ENCODE measurements at places on chromosomes 2 and 18. TPM values are rescaled to one million over a fixed set of nuclear protein-coding genes. Genes with fewer than 3 reads are reported as not detected.

GRCh38 chr2:190060019-190060418 is 2.5 kb downstream of the MSTN start:
- DNase-seq, result no peak

DNA sequence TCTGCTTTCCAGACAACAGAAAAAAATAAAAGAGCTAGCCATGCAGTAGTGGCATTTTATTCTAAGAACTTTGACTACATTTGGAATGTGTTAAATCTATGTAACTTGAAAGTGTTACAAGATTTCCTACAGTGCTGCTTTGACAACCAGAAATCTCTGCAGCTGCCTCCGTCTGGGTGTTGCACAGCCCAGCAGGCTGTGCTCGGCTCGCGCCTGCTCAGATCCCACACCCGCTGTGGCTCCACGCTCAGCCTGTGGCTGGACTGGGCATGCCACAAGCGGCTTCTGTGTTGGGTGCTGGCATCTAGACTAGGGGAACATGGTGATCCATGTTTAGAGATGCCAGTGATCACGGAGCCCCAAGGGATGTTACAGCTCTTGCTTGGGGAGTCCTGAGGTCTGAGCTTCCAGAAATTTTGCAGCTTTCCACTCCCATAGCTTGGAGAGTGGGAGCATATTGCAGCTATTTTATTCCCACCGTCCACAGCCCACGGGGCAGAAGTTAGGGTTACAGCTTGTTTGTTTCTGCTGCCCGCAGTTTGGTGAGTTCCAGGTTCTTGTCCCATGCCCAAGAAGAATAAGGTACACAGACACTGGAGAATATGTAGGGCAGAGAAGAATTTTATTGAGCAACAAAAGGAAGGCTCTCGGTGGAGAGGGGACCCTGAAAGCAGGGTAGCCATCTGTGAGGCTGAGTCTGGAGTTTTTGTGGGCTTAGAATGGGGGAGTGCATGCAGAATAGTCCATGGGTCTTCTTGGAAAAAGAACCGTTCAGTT is 44.1 kb downstream of the FAM171B start:
- no peak for DNase-seq

DNA sequence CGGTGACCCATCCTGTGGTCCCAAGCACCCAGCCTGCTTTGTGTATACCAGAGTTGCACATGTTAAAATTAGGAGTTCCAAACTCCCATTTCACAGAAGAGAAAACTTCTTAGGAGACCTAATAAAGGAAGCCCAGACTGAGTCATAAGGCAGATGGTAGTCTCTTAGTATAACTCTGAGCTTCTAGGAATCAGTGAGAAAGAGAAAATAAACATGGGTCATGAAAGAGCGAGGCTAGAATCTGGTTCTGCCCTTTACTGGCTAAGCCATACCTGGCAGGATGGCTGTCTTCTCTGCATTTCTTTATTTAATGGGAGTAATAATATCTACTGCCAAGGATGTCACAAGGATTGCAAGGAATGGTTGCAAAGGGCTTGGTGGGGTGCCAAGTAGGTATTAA is 101.2 kb upstream of the TRIB2 start:
- DNase-seq, result no peak

- DNase-seq, result no peak
Observed at GRCh38 chr2:17799301-17800120, 16.7 kb upstream of the MSGN1 start.

The NT5C1B gene
- not detected for total RNA-seq

Data from progenitor cell of endocrine pancreas (in vitro differentiated cells).